Keratinocyte (primary cell): ENCODE measurements at places on chromosomes 3 and 15. TPM values are rescaled to one million over a fixed set of nuclear protein-coding genes. Genes with fewer than 3 reads are reported as not detected.

The GABRA5 gene
- 0.03 TPM in 1 of 3 replicates, not detected in the others for polyA plus RNA-seq

The FANCD2OS gene
- not detected in 3 replicates for polyA plus RNA-seq

DNA sequence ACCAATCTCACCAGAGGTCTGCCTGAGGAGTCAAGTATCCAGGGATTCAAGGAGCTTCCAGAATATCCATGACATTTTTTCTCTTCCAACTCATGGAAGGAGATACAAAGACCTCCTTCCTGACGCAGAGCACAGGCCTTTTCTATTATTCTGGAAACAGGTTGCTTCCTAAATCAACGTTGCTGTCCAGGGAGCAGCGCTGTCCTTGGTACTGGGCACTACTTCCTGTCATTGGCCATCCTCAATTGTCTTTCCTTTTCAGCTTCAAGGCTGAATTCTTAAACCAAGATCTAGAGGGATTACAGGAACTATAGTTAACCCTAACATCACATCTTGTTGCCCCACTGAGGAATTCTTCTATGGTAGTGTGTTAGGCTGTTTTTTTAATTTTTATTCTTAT, 50.4 kb upstream of the TBC1D21 start:
- peaks cover 5% of the 10 kb centered on the region for H3K4me1 ChIP-seq
- H3K27ac ChIP-seq: no peak overlapping the region
- DNase-seq: no peak
- H3K27me3 ChIP-seq: peaks cover 25% of the 10 kb centered on the region
- H3K36me3 ChIP-seq: no peaks in the 10 kb centered on the region

GRCh38 chr3:193932136-193932535, 203.8 kb upstream of the HES1 start:
- no peaks in the 10 kb centered on the region for H3K4me1 ChIP-seq
- H3K27me3 ChIP-seq: no peaks in the 10 kb centered on the region
- DNase-seq: no peak
- H3K4me3 ChIP-seq: no peak overlapping the region
- no peak overlapping the region for H3K27ac ChIP-seq

GRCh38 chr15:34621675-34622074, 38.2 kb upstream of the GOLGA8B start:
- H3K27me3 ChIP-seq: no peaks in the 10 kb centered on the region
- no peak overlapping the region for H3K27ac ChIP-seq
- no peak for DNase-seq

- H3K27ac ChIP-seq: no peak overlapping the region
- H3K4me3 ChIP-seq: no peak overlapping the region
- no peaks in the 10 kb centered on the region for H3K27me3 ChIP-seq
- H3K4me1 ChIP-seq: no peaks in the 10 kb centered on the region
Observed at GRCh38 chr15:90459368-90459767, 70.4 kb upstream of the CRTC3 start.

The LINGO1 gene
- polyA plus RNA-seq: 0.06 TPM in 1 of 3 replicates, not detected in the others

DNA sequence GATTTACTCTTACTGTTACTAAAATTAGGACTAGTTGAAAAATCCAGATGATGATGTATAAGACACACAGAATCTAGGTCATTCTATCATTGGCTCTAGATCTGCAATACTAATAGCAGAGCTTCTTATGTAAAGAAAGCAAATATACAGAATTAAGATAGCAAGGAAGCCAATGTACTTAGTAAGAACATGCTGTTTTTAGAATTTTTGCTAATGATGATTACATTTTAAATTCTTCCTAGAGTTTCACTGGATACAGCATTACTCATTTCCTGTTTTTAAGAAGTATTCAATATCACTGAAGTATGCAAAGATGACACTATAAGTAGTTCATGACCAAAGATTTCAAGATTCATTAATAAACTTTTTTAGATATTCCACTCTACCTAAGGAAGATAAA, 60.7 kb downstream of the CFAP20DC start:
- DNase-seq: no peak
- H3K4me1 ChIP-seq: peaks cover 20% of the 10 kb centered on the region
- H3K27me3 ChIP-seq: no peaks in the 10 kb centered on the region
- no peaks in the 10 kb centered on the region for H3K36me3 ChIP-seq
- peak overlapping the region; percentile 33 for H3K27ac ChIP-seq
- H3K4me3 ChIP-seq: no peak overlapping the region

The C3orf22 gene
- not detected in 3 replicates for polyA plus RNA-seq

The EIF5A2 gene
- polyA plus RNA-seq: 5.6 to 19.2 TPM (median 14.1 TPM) in 3 replicates

DNA sequence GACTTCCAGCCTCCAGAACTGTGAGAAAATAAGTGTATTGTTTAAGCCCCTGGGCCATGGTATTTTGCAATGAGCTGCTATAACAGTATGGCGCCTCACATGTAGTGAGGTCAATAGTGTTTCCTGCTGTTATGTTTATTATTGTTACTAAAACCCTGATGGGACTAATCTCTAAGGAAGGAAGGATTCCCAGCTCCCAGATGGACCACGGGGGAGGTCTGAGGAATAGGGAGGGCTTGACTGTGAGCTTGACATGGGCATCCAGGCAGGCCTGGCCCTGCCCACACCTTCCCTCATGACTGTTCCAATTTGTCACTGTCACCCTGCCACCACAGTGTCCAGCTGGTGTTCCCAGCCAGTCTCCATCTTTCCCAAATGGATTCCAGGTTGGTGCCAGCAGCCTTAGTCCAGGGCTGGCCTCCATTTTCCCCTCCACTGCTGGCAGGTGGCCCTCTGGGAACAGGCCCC, 14.5 kb upstream of the SLC41A3 start:
- no peak overlapping the region for H3K27ac ChIP-seq
- H3K36me3 ChIP-seq: no peaks in the 10 kb centered on the region
- no peaks in the 10 kb centered on the region for H3K27me3 ChIP-seq
- no peak for DNase-seq
- H3K4me3 ChIP-seq: no peak overlapping the region
- H3K4me1 ChIP-seq: no peaks in the 10 kb centered on the region

- no peak overlapping the region for H3K27ac ChIP-seq
- no peaks in the 10 kb centered on the region for H3K36me3 ChIP-seq
- H3K4me1 ChIP-seq: no peaks in the 10 kb centered on the region
- no peak overlapping the region for H3K4me3 ChIP-seq
Observed at GRCh38 chr3:126127904-126128303, 44.0 kb upstream of the SLC41A3 start.

The MUSTN1 gene
- 0.24 TPM in 1 of 3 replicates, not detected in the others for polyA plus RNA-seq

DNA sequence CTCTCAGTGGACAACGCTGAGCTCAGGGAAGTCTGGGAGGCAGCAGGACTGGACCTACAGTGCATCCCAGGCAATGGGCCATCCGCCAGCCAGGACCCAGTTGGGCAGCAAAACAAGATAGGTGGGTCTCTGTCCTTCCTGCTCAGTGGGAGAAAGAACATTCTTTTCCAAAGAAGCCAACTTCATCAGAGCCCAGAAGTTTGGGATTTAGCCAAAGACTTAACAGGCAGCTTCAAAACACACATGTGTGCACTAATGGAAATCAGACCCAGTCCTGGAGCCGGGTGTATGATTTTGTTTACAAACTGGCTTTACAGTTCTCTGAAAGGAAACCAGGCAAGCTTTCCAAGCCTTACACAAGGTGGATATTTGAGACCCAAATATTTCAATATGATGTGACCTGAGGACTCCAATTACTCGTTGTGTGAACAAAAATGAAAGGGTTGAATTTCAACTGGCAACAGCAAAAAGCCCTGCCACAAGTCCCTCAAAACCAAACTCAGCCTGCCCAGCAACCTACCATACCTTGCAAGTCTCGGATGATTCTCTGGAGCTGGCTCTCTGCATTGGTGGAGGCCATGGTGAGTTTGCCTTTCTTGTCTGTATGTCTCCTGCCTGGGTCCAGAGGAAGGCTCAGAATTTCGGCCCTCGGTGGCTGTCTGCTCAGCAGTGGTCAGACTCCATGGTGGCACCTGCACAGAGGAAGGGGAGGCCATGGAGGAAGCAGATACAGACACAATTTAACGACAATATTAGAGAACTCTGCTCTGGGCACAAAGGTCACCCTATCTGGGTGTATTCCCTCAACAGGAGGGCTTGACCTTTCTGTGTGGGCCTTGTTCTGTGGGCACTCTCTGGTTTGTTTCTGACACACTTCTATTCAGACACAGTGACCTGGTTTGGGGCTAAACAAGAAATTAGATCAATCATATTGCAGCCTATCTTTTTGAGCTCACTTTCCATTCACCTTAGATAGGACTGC, 11.0 kb downstream of the FYCO1 start:
- H3K27ac ChIP-seq: no peak overlapping the region
- no peaks in the 10 kb centered on the region for H3K27me3 ChIP-seq
- DNase-seq: no peak
- H3K36me3 ChIP-seq: peaks cover 12% of the 10 kb centered on the region
- peaks cover 24% of the 10 kb centered on the region for H3K4me1 ChIP-seq
- no peak overlapping the region for H3K4me3 ChIP-seq

The PPP1R14D gene
- not detected in 3 replicates for polyA plus RNA-seq
